Kasumi-1 (cell line): ENCODE measurements at places on chromosomes 7 and 10.

- peak; percentile 34 for DNase-seq
These were observed 673 bp downstream of the NDUFB8 start for GRCh38 chr10:100528921-100529474.

DNA sequence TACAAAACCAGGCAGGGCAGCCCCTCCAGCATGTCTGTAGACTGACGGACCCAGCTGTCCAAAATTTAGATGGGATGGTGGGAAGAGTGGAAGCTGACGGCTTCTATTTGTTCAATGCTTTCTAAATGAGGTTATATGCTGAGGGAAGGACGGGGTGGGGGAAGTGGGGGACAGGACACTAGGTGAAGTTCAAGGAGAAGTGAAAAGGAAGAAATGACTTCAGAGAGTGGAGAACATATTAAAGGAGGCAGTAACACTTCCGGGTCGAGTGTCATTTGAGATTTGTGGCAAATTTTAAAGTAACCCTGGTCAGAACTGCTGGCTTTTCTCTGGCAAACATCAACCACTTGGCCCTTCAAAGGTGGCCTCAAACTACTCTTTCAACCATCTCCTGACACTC is 9.4 kb downstream of the PIP4K2A start:
- no peak for DNase-seq

DNA sequence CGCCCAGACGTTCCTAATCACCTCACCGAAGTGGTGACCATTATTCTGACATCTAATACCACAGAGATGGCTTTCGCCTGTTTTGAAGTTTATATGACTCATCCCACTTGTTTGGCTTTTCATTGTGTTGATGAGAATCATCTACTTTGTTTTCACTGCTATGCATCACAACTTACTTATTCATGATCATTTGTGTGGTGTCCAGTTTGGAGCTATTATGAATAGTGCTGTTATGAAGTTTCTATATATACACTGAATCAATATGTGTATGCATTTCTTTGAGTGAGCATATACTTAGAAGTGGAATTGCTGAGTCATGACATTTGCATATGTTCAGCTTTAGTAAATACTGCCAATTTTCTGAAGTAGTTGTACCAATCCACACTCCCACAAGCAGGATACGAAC is 38.6 kb upstream of the TNKS2 start:
- no peak for DNase-seq

- peak; percentile 34 for DNase-seq
These were observed 41.2 kb downstream of the CAMK2B start for GRCh38 chr7:44284216-44284615.

- DNase-seq: no peak
These were observed 1090.8 kb downstream of the TYW1 start for GRCh38 chr7:68087401-68087800.

DNA sequence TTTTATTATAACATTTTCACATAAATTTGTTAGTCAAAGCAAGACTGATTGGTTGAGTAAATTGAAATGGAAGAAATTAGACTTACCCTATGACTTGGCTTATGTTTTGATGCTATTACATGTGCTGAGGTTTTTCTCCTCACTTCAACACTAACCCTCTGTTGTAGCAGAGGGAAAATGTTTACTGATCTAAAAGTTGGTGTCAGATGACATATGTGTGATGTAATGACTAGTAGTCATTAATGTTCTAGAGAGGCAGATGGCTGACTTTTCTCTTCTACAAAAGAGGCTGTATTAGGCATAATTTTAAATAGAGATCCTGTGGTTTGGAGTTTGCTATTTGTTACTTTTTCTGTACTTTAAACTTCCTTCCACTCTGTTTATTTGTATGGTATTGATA is 266.0 kb downstream of the BBS9 start:
- no peak for DNase-seq

DNA sequence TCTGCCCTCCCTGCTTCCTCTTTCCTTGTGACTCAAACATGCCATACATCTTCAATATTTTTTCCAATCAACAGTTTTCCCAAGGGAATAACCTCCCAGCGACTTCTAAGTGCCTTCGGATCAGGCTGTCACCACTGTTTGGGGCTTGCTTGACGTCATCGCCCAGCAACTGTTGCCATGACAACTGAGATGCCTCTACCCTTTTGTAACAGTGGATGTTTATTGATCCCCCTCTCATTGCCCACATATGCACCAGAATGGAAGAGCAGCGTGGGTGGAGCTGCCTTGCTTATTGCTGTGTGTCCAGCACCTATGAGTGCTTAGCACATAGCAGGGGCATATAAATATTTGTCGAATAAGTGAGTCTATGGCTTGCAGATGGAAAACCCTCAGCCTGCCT is 14.4 kb downstream of the FFAR4 start:
- DNase-seq: no peak
